ENCODE measurements at places on chromosomes 2 and 18. TPM values are rescaled to one million over a fixed set of nuclear protein-coding genes. Genes with fewer than 3 reads are reported as not detected.

DNA sequence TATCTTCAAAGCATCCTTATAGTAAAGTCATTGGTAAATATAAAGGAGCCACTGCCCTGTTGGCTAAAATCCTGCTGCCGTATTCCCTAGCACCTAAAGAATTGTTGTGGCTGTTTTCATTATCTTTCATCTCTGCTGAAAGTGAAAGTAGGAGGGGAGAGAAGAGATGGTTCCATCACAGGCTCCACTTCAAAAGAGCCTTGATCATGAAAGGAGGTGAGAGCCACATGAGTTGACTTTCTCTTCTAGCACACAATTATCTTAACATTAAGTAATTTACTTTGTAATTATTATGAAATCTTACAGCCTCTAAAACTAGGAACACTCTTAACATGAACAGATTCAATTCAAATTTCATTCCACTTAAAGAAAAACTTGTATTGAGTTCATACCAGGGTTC, 1050.9 kb upstream of the LRRTM1 start:
- no peak overlapping the region for H3K27ac ChIP-seq
- no peaks in the 10 kb centered on the region for H3K27me3 ChIP-seq
- DNase-seq: no peak
- no peaks in the 10 kb centered on the region for H3K36me3 ChIP-seq
- no peak overlapping the region for H3K4me3 ChIP-seq
- no peaks in the 10 kb centered on the region for H3K4me1 ChIP-seq

The CRYGC gene
- total RNA-seq: not detected

- H3K27me3 ChIP-seq: no peaks in the 10 kb centered on the region
- no peak overlapping the region for H3K4me3 ChIP-seq
- H3K36me3 ChIP-seq: no peaks in the 10 kb centered on the region
- DNase-seq: no peak
- H3K27ac ChIP-seq: no peak overlapping the region
- H3K4me1 ChIP-seq: no peaks in the 10 kb centered on the region
Measured at GRCh38 chr18:32777049-32777448, 4.2 kb upstream of the KLHL14 start.

- H3K36me3 ChIP-seq: no peaks in the 10 kb centered on the region
- H3K4me1 ChIP-seq: no peaks in the 10 kb centered on the region
- DNase-seq: no peak
Measured at GRCh38 chr2:195270466-195271039, 386.5 kb upstream of the SLC39A10 start.

The PTPRM gene
- total RNA-seq: 257 TPM

- H3K4me1 ChIP-seq: no peaks in the 10 kb centered on the region
- no peaks in the 10 kb centered on the region for H3K36me3 ChIP-seq
- no peak overlapping the region for H3K27ac ChIP-seq
- no peak overlapping the region for H3K4me3 ChIP-seq
Measured at GRCh38 chr18:41820784-41821183, 134.2 kb upstream of the PIK3C3 start.

DNA sequence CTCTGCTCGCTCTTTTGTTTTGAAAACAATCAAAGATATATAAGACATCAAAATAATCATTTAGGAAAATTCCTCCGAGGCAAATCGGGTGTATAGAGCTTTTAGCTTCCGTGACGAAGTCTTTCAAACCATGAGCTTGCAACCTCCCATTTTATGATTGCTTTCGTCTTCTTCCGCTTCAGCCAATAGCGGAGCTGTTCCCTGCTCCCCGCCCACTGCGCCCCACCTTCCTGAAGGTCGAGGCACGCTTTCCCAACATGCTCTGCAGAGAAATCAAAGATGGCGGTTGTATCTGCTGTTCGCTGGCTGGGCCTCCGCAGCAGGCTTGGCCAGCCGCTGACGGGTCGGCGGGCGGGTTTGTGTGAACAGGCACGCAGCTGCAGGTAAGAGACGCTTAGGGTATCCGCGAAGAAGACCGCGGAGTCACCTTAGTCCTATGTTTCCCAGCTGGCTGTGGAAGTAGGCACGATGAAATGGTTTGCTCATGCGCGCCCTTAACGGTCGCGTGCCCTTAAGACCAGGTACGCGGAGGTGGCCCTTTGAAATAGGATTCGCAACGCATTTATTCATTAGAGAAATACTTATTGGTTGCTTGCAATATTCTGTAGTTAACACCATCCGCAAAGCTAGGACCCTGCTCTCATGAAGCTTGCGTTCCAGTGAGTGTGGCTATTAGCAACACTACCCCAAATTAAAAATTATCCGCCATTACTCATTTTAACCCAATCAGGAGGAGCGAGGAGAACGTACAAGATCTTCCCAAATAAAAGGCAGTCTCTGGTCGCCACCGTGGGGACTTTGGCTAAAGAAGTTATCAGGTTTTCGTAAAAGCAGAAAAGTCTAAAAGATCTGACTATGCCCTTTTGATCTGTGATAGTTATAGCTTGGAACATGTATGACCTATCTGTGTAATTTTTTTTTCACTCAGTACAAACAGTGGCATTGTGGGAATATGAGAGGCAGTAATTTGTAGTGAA, at the start of gene PTCD3:
TSS of gene PTCD3 (plus strand) at position 267 of the 977 bp plus-strand sequence. CDS start at position 280, 13 bp downstream.
- peak within 1 kb of the TSS; percentile 77 for H3K27ac ChIP-seq
- H3K36me3 ChIP-seq: peaks cover 17% of the 10 kb centered on the region
- H3K27me3 ChIP-seq: no peaks in the 10 kb centered on the region

The MOCOS gene
- 0.21 TPM for total RNA-seq

DNA sequence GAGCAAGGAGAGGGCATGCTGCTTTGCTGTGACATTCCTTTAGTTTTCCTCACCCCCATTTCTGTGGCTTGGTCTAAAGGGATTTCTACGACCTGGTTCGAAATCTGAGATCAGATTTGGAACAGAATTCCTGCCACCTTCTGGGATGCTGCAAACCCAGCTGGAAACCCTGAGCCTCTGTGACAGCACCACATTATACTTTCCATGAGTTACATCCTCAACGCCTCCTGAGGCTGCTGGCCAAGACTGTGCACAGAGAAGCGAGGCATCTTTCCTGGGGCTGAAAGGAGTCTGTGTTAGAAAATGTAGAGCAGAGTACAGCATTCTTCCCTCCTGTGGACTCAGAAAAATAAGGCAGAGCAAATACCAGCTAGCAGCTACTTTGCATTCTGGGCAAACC, 138.1 kb upstream of the CHAC2 start:
- no peak for DNase-seq
- H3K27me3 ChIP-seq: no peaks in the 10 kb centered on the region
- H3K36me3 ChIP-seq: no peaks in the 10 kb centered on the region

The CYP1B1 gene
- 148 TPM for total RNA-seq

- H3K27me3 ChIP-seq: no peaks in the 10 kb centered on the region
- H3K36me3 ChIP-seq: no peaks in the 10 kb centered on the region
- H3K4me3 ChIP-seq: no peak overlapping the region
- no peak overlapping the region for H3K27ac ChIP-seq
- DNase-seq: no peak
Measured at GRCh38 chr2:59236723-59237122, 995.6 kb upstream of the FANCL start.

GRCh38 chr2:227127201-227127600, 36.8 kb downstream of the COL4A4 start:
- H3K27ac ChIP-seq: no peak overlapping the region
- no peak for DNase-seq
- H3K36me3 ChIP-seq: no peaks in the 10 kb centered on the region
- H3K4me1 ChIP-seq: no peaks in the 10 kb centered on the region
- no peak overlapping the region for H3K4me3 ChIP-seq

- no peak for DNase-seq
- H3K27ac ChIP-seq: peak overlapping the region; percentile 53
- peaks cover 2% of the 10 kb centered on the region for H3K4me1 ChIP-seq
- H3K36me3 ChIP-seq: no peaks in the 10 kb centered on the region
- no peaks in the 10 kb centered on the region for H3K27me3 ChIP-seq
- no peak overlapping the region for H3K4me3 ChIP-seq
Measured at GRCh38 chr2:12787891-12788801, 71.4 kb downstream of the TRIB2 start.

The CKAP2L gene
- not detected for total RNA-seq

- no peak for DNase-seq
- H3K36me3 ChIP-seq: no peaks in the 10 kb centered on the region
- no peak overlapping the region for H3K4me3 ChIP-seq
Measured at GRCh38 chr18:46278481-46279465, 174.6 kb downstream of the HAUS1 start.

DNA sequence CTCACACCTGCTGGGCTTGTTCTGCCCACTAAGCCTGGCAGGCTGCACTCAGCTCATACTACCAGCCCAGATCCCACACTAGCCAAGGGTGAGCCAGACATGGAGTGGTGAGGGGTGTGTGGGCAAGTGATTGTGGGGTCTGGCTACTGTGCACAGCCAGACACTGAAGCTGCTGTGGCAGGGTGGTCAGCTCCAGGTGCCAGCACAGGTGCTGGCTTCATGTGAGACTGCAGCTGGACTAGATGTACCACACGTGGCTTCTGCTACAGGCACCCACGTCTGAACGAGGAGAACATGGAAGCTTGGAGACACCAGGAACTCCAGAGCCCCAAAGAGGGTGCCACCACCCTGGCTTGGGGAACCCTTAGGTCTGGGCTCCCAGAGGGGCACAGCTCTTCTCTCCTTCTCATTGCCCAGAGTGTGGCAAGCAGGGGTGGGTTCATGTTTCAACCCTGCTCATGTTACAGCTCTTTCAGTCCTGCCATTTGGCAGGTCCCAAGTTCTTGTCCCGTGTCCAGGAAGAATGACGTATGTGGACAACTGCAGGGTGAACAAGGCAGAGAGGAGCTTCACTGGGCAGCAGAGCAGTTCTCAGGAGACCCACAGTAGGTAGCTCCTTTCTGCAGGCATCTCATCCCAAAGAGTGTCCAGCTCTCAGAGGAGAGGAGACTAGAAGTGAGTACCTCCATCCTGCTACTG, 1624.2 kb upstream of the TMEFF2 start:
- H3K4me3 ChIP-seq: no peak overlapping the region
- H3K27ac ChIP-seq: no peak overlapping the region
- no peaks in the 10 kb centered on the region for H3K36me3 ChIP-seq

DNA sequence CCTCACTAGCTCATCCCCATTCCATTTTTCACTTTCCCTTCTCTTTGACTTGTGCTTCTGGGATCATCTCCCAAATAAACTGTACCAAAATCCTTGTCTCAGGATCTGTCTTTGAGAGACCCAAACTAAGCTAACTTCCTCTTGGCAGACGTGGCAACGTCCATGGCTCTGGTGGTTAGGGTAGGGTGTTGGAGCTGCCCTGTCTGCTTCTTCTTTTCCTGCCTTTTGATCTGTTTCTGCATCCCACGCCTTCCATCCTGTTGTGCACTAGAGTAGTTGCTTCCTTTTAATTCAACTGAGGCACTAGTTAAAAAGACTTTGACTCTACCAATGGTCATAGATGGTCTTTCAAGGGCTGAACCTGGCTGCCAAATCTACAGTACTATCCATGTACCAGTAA, 5.5 kb upstream of the MAP4K4 start:
- DNase-seq: no peak
- H3K27ac ChIP-seq: no peak overlapping the region
- no peak overlapping the region for H3K4me3 ChIP-seq
- H3K4me1 ChIP-seq: no peaks in the 10 kb centered on the region

DNA sequence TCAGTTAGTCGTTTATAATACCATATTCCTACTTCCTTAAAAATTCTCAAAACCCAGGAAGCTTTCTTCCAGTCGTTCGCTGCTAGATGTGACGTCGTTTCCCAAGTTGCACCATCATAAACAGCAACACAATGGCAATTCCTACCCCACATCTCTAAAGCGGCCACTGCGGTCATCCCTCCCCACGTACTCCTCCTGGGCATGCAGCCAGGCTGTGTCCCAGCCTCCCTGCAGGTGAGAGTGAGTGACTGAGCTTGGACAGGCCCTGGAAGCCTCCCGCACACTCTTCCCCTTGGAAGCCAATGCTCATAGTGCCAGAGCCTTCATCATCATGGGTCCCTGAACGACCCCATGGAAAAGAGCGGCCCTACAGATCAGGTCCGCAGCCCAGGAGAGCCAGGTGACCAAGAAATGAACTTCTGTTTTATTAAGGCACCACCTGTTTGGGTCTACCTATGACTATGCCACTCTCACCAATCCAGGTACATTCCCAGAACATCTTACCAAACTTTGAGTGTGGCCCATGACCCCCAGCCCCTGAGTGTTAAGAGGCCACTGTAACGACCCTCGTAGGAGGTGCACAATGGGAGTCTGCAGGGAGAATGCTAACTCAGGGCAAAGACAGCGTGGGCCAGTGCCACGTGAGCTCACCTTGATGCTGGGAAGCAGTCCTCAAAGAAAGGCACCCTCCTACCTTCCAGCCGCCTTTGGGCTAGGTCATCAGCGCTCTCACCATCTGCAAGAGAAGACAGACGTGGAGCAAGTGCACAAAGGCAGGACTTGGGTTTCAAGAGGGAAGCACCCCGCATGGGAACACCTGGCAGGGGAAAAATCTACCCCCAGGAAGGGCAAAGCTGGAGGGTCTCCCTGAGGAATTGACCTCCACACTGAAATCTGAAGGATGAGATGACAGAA, 74.7 kb upstream of the RAB6C start:
- H3K27me3 ChIP-seq: no peaks in the 10 kb centered on the region
- no peak overlapping the region for H3K4me3 ChIP-seq
- no peaks in the 10 kb centered on the region for H3K36me3 ChIP-seq
- no peaks in the 10 kb centered on the region for H3K4me1 ChIP-seq

- no peaks in the 10 kb centered on the region for H3K4me1 ChIP-seq
- DNase-seq: no peak
- no peak overlapping the region for H3K27ac ChIP-seq
- no peak overlapping the region for H3K4me3 ChIP-seq
- H3K36me3 ChIP-seq: no peaks in the 10 kb centered on the region
- H3K27me3 ChIP-seq: no peaks in the 10 kb centered on the region
Measured at GRCh38 chr18:61435064-61435652, 101.9 kb downstream of the CDH20 start.

The ZDBF2 gene
- 5.0 TPM for total RNA-seq

- no peak for DNase-seq
- no peaks in the 10 kb centered on the region for H3K27me3 ChIP-seq
- H3K4me3 ChIP-seq: peak overlapping the region; percentile 61
- H3K4me1 ChIP-seq: peaks cover 39% of the 10 kb centered on the region
- no peaks in the 10 kb centered on the region for H3K36me3 ChIP-seq
- H3K27ac ChIP-seq: peak overlapping the region; percentile 84
Measured at GRCh38 chr2:85584857-85585780, 888 bp downstream of the VAMP5 start.

GRCh38 chr2:26351375-26352090, 4.9 kb upstream of the ADGRF3 start:
- H3K27ac ChIP-seq: no peak overlapping the region
- no peaks in the 10 kb centered on the region for H3K27me3 ChIP-seq
- H3K4me1 ChIP-seq: peaks cover 11% of the 10 kb centered on the region
- no peak for DNase-seq
- H3K4me3 ChIP-seq: no peak overlapping the region
- no peaks in the 10 kb centered on the region for H3K36me3 ChIP-seq

The AQP12B gene
- not detected for total RNA-seq

- no peaks in the 10 kb centered on the region for H3K36me3 ChIP-seq
- H3K27ac ChIP-seq: no peak overlapping the region
- no peaks in the 10 kb centered on the region for H3K4me1 ChIP-seq
Measured at GRCh38 chr18:23640052-23640451, 22.7 kb downstream of the ANKRD29 start.

The MAP3K2 gene
- total RNA-seq: 47.7 TPM
